ENCODE measurements at places on chromosomes 6 and 20.

- no peak for DNase-seq
These were observed 68.6 kb upstream of the FOXP4 start for GRCh38 chr6:41477572-41477971.

- DNase-seq: no peak
These were observed 78.1 kb upstream of the MTHFD1L start for GRCh38 chr6:150787429-150787828.

DNA sequence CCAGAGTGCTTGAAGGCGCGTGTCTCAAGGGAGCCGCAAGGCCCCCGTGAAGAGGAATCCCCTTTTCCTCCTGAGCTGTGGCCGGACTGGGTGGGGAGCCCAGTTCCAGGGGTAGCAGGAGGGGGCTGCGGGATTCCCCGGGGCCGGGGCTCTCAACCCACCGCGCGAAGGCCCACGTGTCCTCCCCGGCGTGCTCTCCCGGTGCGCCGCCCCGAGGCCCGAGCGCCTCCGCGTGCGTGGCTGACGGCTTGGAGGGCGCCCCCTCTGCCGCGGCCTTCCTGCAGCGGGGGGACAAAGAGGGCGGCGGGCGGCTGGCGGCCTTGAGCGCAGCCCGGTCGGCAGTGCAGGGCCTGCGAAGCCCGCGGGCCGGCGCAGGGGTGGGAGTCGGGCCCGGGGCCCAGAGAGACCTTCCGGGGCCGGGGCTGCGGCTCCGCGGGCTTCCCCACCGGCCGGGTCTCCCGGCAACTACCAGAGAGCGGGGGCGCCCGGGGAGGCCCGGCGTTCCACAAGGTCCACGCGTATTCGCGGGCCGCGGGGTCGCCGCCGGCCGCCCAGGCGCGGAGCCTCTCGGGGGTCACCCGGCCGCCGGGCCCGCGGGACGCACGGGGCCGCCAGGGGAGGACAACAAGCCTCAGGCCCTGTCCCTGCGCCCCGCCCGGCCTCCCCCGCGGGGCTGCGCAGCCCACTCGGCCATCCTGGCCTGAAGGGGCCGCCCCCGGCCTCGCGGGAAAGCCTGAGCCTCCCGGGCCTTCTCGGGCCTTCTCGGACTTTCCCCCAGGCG lies at the start of gene FAM217A:
Gene FAM217A (minus strand): TSS at position 447 of the 781 bp plus-strand sequence. CDS start 1,723 bp downstream, outside the sequence.
- no peak for DNase-seq

GRCh38 chr6:52335576-52335975 lies 26.4 kb upstream of the PAQR8 start:
- DNase-seq: no peak

DNA sequence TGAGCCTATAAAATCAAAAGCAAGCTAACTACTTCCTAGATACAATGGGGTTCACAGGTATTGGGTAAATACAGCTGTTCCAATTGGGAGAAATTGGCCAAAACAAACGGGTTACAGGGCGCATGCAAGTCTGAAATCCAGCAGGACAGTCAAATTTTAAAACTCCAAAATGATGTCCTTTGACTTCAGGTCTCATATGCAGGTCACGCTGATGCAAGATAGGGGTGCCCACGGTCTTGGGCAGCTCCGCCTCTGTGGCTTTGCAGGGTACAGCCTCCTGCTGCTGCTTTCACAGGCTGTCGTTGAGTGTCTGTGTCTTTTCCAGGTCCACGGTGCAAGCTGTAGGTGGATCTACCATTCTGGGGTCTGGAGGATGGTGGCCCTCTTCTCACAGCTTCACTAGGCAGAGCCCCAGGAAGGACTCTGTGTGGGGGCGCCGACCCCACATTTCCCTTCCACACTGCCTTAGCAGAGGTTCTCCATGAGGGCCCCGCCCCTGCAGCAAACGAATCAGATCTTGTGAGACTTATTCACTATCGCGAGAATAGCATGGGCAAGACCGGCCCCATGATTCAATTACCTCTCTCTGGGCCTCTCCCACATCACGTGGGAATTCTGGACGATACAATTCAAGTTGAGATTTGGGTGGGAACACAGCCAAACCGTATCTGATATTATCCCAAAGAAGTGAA lies 11.9 kb upstream of the SMIM29 start:
- no peak for DNase-seq

GRCh38 chr6:132812255-132812732 lies 2.1 kb upstream of the RPS12 start:
- no peak for DNase-seq

GRCh38 chr6:155013457-155013876 lies 18.4 kb downstream of the TIAM2 start:
- DNase-seq: no peak

DNA sequence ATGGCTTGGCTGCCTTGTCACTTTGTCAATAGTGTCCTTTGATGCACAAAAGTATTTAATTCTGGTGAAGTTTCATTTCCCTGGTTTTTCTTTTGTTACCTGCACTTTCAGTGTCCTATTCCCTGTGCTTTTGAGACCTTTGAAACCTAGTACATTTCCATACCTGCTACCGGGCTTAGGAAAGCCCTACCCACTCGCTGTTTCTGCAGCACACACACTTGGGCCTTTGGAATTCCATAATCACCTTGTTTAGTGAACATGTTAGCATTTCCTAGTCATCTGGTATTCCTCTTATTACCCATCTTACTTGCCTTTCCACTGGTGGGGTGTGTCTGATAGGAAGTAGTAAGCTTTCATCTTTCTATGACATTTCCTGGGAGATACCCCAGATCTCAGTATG lies 19.3 kb upstream of the SYNDIG1 start:
- DNase-seq: no peak

- DNase-seq: no peak
These were observed 100.8 kb upstream of the FRMD1 start for GRCh38 chr6:168179702-168180382.

DNA sequence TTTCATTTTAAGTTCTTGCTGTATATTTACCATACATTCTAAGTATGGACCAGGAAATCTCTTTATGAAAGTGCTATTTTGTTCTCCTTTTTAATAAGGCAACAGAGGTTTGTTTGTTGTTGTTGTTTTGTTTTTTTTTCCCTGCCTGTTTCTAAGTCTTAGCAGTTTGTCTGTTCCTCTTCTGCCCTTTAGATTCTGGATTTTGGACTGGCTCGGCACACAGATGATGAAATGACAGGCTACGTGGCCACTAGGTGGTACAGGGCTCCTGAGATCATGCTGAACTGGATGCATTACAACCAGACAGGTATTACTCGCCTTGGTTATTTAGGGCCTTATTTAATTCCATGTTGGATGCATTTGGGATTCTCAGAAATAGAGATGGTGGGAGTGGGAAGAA lies 48.0 kb downstream of the MAPK14 start:
- no peak for DNase-seq

DNA sequence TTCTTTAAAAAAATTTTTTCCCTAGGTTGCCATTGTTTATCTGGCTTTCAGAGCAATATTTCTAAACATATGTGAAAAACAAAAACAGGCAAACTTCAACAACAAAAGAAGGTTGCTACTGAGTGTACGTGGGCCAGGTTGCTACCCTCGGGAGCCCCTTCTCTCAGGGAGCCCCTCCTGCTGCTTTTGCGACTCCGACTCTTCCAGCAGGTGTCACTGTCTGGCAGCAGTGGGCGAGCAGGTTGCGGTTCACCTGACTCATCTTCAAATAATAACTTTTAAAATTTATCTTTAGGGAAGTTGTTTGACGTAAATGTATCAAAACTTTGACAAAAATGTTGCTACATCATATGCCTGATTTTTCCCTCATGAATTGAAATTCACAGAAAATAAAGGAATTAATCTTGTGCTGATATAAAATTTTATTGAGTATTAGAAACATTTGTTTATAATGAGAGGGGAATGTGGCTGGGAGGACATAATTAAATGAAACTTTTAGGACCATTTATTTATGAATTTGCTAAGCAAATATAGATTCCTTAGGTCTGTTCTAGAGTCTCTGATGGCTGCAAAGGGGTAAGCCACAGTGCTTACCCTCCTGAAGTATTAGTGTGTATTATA lies 138.8 kb downstream of the HIVEP1 start:
- DNase-seq: no peak

- no peak for DNase-seq
These were observed 35.1 kb downstream of the SCAF8 start for GRCh38 chr6:154768280-154768679.

GRCh38 chr6:155528982-155529453 lies 73.4 kb upstream of the NOX3 start:
- peak; percentile 76 for DNase-seq

DNA sequence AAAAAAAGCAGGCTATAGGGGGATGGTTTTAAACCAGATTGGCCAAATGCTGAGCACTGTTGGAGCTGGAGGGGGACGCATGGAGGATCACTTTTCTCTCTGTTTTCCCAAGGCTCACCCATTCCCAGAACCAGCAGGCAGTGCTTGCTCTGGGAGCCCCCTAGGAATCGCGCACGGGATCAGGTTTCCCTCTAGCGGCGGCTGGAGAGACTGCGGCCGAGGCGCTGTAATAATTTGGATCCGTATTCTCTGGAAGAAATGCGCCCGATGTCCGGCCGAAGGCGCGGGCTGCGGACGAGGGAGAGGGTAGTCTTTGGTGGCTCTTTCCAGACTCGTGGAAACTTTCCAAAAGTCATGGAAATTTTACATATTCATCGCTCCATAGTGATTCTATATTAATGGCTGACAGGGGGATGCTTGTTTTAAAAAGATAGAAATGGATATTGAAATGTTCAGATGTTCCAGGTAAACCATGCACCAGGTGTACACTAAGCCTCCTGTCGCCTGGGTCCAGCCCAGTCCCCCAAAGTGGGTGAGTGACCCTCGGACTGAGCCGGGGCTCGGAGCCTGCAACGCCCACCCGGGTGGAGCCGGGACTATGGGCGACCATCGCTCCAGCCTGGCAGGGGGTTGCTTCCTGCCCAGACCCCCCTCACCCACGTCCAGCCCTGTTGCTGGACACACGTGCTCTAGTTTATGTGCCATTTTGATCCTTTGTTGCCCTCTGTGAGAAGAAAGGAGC lies 78.7 kb upstream of the PHACTR3 start:
- DNase-seq: peak; percentile 69

DNA sequence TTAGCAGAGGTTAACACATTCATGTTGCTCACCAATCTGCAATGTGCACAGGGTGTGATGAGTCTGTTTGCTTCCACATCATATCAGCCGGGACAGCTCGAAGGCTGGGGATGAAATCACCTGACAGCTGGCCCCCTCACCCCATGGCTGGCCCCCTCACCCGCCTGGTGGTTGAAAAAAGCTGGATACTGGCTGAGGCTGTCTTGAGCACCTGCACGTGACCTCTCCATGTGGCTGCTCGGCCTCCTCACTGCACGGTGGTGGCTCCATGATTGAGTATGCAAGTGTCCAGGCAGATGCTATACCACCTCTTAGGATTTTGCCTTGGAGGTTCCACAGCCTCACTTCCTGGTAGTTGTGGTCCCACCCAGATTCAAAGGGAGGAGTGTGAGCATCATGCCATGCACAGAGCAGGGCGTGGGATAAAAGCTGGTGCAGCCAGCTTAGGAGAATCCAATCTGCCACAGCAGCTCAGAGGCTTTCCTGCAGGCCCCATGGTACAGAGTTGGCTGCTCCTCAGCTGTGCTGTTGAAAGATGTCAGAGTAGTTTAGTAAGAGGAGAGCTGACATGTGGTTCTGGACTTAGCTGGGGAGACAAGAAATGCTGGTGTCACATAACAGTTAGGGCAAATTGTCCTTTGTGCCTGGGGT lies 29.6 kb upstream of the SYNDIG1 start:
- DNase-seq: no peak

DNA sequence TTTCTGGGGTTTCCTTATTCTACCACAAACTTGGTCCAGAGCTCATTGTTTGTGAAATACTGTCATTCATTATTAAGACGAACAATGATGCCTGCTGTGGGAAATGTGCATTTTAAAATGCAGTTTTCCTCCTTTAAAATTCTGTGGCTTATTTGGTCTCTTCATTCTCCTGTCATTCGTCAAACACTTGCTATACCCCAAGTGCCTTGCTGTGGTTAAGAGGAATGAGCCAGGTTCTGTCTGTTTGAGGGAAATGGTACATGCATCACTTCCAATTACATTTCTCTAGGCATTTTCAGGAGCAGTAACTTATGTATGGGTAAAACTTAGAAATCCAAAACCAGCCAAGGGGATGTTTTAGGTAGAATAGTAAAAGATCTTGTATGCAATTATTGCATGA lies 1087.7 kb downstream of the KIF16B start:
- DNase-seq: no peak

- DNase-seq: no peak
These were observed 157.2 kb downstream of the ZDHHC14 start for GRCh38 chr6:157538168-157538567.

DNA sequence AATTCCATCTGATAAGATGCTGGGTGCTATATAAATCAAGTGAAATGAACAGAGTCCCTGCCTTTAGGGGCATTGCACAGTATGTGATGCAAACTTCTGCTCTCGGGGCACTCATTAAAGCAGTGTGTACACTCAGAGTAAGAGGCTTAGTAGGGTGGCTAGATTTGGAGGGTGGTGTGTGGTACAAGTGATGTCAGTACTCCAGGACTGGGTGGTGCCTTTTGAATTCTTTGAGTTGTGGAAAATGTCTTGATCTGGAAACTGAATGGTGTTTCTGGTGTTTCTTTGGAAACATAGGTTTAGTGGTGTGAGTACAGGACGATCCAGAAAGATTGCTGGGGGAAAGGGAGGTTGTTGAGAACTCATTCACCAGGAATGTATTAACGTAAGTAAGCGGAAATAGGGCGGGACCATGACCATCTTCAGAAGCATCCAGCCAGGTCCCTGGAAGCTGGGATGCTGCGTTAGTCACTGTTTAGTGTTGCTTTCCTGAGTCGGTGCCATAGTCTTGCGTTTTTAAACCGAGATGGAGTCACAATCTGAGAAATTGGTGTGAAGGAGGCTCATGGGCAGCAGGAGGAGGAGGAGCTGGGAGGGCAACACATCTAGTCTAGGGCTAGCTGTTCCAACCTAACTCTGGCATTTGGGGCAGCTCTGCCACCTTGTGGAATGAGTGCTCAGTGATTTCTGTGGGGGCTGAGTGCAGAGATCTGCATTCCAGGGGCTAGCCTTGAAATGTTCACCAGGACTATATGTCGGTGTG lies 70.3 kb downstream of the SCAND1 start:
- peak; percentile 94 for DNase-seq

DNA sequence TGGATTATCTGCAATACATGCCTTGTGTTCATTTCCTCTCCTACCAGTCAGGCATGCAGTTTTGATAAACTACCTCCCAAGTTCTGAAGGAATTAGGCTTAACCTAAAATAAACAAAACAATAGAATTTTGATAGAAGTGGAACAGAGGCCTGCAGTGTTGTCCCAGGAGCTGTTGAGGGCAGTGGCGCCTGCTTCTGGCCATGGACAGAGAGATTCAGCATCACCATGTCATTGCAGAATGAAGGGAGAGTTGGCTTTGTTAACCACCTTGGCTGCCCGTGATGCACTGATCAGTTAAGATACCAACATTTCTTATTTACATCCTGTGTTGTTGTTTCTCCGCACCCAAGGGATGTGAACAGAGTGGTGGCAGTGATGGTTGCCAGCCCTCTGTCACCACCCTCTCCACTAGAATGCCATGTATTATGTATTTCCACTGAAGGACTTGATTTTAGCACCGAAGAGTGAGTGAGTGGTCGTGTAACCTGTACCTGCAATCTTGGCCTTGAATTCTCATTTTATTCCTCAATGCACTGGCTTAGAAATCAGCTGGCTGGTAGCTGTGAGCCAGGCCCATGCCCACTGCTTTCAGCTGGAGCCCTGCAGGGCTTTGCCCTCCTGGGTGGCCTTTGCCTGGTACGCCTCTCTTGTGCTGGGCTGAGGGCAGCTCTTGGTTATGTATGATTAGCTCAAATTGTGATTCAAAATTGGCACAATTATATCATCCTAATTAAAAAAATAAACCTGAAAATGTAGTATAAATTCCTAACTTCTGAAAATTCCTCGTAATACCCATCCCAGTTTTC lies 56.5 kb downstream of the SHLD1 start:
- no peak for DNase-seq

GRCh38 chr6:491233-491632 lies 99.7 kb downstream of the IRF4 start:
- no peak for DNase-seq

- DNase-seq: no peak
These were observed 555 bp upstream of the ZBTB46 start for GRCh38 chr20:63831646-63831992.

All from AG08395 (cell line).